ENCODE measurements at places on chromosomes 7 and 10.

DNA sequence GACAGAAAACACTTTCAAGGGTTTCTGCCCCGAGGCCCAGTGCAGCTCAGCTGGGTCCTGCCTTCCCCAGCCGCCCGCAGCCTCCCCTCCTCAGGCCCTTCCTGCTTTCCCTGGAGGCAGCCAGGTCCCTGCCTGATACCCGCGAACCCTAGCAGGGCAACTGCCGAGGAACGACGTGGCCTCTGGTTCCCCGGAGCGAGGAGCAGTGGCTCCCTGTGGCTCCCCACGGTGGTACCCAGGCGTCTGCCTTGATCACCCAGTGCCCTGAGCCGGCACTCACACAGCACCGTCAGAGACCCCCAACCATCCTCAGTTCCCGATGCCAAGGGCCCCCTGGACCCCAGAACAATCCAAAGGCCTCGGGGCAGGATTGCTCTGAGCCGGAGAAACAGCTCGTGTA is 58.3 kb downstream of the CFAP46 start:
- DNase-seq, result no peak

- DNase-seq, result no peak
Measured at GRCh38 chr10:87861566-87861952, 1.8 kb downstream of the KLLN start.

DNA sequence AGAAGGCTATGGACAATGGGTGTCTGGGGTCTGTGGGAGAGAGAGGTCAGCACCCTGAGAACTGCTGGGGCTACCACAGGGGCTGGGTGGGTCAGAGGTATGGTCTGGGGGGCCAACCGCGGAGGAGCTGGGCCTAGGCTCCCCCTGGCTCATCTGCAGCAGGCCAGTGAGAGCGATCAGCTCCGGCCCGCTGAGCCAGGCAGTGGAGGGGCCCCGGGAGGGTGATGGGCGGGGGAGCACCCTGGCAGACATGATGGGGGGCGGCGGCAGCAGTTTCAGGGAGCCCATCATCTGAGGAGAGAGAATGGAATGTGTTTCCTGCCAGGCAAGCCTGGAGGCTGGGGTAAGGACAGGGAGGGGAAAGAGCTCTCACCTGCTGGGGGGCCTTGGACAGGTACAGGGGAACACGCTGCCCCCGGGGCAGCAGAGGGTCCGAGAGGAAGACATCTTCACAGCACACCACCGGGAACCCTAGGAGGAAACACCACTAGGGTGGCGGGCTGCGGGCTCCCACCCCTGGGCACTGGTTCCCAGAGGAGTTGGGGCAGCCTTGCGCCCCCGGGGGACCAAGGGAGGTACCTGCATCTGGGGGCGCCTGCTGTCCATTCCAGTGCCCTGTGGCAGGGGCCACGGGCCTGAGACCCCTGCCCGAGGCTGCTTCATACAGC is 1.3 kb downstream of the SAP25 start:
- DNase-seq, result no peak

GRCh38 chr7:41287559-41288335 is 415.1 kb downstream of the INHBA start:
- no peak for DNase-seq

DNA sequence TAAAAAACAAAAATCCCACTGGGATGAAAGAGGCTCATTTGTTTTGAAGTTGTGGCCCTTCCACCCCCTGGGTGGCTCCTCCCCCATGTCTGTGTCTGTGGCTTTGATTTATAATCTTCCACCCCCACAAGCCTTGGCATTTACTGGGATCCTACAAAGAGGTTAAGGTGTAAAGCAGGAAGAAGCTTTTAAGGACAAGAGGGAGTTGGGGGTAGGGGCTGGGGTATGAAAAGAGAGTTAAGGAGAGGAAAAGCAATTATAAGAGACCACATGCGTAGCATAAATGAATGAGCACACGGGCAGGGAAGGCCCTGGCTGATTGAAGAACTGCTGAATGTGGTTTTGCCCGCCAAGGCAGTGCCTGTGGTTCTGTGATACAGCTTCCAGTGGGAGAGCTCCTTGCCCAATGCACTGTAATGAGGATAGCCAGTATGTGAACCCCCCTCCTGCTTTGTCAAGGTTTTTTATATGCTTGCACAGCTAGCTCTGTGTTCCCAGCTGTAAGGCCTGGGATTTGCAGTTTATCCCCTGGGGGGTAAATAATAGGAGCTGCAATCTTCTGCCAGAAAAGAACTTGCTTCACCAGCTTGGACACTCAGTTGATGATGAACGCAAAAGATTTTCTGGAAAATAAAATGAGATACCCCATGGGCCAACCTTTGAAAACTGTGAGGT is 34.7 kb upstream of the KMT2E start:
- DNase-seq, result no peak

- DNase-seq, result no peak
Measured at GRCh38 chr10:99369551-99369950, 40.4 kb downstream of the CNNM1 start.

DNA sequence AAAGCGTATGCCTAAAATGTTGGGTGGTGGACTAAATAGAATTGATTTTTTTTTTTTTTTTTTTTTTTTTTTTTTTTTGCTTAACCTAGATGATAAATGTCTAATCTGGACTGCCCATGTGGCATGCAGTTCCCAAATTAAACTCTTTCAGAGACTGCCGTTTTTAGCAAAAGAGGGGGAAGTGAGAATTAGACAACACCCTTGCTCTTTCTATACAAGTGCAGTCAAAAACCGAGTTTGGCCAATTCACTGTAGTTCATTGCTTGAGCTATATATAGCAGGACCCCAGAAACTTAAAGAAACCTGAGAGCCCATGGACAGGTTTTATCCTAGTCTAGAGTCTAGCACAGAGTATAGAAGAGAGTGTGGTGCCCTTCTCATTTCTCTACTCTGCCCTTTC is 141.9 kb downstream of the GRM3 start:
- DNase-seq, result peak; percentile 69

GRCh38 chr10:61047081-61047480 is 103.1 kb upstream of the RHOBTB1 start:
- no peak for DNase-seq

GRCh38 chr7:295155-296154 is 5.5 kb downstream of the FOXL3 start:
- no peak for DNase-seq

- DNase-seq, result no peak
Measured at GRCh38 chr10:26000971-26001370, 66.9 kb downstream of the MYO3A start.

DNA sequence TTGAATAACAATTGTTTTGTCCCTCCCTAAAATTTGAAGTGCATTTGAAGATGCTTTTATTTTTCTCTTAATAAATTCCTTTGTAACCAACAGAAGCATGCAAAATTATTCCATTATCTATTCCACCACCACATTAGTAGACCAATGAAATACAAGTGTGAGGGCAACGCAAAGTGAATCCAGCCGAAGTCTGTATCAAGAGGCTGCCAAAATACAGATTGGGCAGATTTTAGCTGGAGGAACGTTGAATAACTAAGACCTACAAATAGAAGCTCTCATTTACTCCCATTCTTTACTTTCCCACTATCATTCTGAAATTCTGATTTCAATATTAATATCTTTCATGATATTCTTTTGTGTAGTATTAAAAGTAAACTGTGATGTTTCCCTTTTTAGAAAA is 233.7 kb downstream of the BMPER start:
- no peak for DNase-seq

GRCh38 chr7:70171369-70171920 is 573.2 kb downstream of the AUTS2 start:
- no peak for DNase-seq

GRCh38 chr7:77454802-77455201 is 38.7 kb upstream of the GSAP start:
- DNase-seq, result no peak

DNA sequence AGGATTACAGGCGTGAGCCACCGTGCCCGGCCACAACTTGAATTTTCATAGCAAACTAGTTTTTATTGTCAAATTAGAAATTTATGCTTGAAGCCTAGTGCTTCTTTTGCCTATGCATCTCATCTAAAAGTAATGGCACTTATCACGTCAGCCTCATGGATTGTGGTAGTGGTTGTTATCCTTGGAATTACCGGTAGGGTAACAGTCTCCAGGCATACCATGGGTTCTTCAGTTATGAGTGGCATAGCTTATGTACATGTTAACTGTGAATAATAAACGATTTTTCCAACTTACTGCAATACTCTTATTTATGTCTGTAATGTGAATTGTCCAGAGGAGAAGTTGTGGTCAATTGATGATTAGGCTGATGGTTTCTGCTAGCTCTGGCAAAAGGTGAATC is 63.1 kb downstream of the BMPR1A start:
- no peak for DNase-seq

DNA sequence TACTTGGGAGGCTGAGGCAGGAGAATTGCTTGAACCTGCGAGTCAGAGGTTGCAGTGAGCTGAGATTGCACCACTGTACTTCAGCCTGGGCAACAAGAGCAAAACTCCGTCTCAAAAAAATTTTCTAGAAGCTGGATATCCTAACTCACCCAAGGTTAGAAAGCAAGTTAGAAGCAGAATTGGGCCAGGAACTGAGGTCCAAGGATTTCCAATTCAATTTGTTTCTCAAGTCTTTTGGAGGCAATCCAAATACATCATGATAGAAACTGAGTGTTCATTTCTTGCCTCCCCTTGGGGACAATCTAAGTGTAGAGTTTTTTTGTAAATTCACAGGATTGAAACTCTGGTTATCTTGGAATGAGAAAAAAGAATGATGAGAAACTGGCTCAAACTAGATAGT is 45.5 kb downstream of the LAMB1 start:
- no peak for DNase-seq

DNA sequence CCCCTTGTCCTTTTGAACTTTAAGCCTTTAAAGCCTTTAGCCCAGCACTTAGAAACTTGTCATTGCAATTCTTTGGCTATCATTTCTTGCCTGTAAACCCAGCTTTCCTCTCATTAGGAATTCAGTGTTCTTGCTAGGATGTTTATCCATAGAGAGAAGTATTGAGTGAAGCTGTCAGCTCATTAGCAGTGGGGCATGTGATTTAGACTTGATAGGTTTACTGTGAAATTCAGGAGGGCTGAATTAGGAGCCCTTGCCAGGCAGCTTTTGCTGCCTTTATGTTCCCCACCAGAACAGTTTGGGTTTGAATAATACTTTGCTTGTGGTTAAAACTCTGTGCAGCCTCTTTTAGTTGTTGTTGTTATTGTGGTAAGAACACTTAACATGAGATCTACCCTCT is 39.5 kb downstream of the LHFPL3 start:
- DNase-seq, result no peak

DNA sequence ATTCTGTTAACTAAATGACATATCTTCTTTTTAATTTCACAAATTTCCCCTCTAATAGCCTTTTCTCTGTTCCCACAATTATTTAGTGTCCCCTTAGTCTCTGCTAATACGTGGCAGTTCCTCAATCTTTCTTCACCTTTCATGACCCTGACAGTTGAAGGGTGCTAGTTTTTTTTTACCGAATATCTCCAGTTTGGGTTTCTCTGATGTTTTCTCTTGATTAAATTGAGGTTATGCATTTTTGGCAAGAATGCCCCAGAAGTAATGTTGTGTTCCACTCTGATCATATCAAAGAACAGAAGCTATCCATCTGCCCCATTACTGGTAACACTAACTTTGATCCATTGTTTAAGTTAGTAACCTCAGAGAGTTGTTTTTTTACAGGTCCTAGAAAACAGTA is 133.6 kb upstream of the ASAH2 start:
- no peak for DNase-seq

DNA sequence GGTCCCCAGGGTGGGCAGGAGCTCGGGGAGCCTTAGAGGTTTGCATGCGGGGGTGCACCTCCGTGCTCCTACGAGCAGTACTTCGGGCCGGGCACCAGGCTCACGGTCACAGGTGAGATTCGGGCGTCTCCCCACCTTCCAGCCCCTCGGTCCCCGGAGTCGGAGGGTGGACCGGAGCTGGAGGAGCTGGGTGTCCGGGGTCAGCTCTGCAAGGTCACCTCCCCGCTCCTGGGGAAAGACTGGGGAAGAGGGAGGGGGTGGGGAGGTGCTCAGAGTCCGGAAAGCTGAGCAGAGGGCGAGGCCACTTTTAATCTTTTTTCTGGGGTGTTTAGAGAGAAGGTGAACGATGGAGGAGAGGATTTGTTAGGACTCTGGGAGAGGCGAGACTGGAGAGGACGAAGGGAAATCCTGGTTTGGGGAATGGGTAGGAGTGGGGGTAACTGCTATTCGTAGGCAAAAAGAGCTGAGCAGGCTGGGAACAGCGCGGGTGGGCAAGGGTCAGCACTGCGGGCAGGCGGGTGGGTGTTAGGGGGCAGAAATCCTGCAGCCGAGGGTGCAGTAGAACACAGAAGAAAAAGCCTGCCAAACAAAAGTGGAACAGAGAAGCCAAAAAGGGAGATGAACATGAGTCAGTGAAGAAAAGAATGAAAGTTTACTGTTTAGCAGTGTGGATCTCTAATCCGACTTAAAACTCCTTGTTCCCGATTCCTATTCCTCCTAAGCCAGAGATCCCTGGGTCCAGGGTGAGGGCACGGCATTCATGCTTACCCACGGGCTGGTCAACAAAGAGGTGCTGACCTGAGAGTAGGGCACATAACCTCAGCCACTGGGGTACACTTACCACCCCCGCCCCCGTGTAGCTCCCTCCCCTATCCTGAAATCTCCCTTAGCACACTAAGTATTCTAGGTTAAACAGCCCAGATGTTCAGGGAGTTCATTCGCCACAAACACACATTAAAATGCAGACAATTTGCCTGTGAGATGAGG is 26.9 kb downstream of the PRSS2 start:
- DNase-seq, result no peak

GRCh38 chr7:92058040-92058439 is 76.2 kb downstream of the CYP51A1 start:
- no peak for DNase-seq

- no peak for DNase-seq
Measured at GRCh38 chr7:98079891-98080648, 26.6 kb upstream of the LMTK2 start.

GRCh38 chr10:62054830-62055229 is 153.3 kb downstream of the ARID5B start:
- DNase-seq, result peak; percentile 40

DNA sequence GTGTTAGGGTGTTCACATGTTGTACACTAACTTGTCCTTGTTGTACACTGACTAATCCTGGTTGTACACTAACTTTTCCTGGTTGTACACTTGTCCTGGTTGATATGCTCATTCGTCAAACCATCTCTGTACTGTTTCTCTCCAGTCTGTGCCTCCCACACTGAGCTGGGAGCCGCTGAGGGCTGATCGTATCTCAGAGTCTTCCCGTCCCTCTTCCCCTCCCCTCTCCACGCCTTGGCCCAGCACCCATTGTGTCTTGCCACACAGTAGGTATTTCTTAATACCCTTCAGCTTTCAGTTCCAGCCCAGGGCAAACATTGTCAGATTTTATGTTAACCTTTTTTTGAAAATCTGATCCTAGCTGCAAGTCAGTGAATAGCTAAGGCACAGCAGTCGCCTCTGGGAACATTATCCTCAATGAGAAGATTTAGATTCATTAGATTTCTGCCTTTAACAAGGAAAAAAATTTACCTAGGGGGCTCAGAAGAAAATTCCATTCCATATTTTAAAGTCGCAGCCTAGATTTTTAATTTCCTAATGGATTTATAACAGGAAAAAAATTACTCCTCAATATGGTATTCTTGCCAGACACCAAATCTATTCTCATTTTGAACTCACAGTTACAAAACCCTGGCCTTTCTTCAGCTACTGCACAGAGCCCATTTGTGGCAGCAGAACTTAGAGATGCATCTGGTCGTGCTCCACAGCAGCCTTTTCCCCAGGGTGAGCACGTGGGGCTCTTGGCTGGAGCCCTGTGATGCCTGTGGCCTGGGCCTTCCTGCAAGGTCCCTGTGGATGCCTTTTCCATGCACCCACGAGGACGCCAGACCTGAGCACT is 33.0 kb upstream of the CHST15 start:
- DNase-seq, result no peak

GRCh38 chr10:6385665-6386064 is 182.9 kb downstream of the PFKFB3 start:
- DNase-seq, result no peak

GRCh38 chr7:116236020-116236630 is 25.8 kb downstream of the TES start:
- DNase-seq, result no peak

Measured in GM06990 (cell line).